Activated CD4-positive, alpha-beta memory T cell treated with anti-CD3 and anti-CD28 coated beads, Interleukin-2, amount 10 ng/mL, durations not matched to agents 7 days and 5 days (primary cell): ENCODE measurements at places on chromosomes 11 and 22. TPM values are rescaled to one million over a fixed set of nuclear protein-coding genes. Genes with fewer than 3 reads are reported as not detected.

DNA sequence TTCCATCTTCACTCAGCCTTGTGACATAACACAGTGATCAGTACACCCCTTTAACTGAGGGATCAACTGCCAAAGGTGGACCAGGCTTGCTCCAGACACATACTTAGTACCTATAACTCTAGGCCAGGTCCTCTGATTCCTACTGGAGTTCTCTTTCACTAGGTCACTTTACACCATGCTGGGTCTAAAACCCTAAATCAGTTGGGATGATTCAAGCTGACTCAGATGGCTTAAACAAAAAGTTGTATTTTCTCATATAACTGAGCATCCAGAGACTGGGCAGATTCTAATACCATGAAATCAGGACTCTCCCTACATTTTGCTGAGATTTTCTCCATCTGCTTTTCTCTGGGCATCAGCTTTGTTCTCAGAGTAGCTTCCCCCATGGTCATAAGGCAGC is 26.0 kb upstream of the FLI1 start:
- DNase-seq: no peak

DNA sequence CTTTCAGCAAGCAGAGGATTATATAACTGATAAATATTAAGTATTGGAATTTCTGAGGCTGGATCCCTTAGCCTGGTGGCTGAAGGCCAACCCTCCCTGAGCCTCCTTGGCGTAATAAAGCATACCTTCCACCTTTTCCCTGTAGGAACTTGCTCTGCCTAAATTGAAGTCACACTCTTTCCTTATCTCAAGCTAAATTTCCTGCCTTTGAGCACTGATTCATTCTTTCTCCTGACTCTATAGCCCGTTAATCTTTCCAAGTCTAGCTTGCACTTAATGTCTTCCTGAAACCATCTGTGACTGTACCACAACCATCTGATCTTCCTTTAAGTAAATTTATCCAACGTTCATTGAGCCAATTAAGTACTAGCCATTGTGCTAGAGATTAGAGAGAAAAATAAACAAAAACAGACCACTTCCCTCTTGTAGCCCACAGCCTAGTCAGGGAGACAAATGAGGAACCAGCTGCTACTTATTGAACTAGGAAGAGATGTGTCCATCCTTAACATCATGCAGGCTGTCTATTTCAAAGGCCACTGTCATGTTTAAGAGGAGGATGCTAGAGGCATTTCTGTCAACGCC is 62.9 kb downstream of the GRK3 start:
- no peak for DNase-seq

DNA sequence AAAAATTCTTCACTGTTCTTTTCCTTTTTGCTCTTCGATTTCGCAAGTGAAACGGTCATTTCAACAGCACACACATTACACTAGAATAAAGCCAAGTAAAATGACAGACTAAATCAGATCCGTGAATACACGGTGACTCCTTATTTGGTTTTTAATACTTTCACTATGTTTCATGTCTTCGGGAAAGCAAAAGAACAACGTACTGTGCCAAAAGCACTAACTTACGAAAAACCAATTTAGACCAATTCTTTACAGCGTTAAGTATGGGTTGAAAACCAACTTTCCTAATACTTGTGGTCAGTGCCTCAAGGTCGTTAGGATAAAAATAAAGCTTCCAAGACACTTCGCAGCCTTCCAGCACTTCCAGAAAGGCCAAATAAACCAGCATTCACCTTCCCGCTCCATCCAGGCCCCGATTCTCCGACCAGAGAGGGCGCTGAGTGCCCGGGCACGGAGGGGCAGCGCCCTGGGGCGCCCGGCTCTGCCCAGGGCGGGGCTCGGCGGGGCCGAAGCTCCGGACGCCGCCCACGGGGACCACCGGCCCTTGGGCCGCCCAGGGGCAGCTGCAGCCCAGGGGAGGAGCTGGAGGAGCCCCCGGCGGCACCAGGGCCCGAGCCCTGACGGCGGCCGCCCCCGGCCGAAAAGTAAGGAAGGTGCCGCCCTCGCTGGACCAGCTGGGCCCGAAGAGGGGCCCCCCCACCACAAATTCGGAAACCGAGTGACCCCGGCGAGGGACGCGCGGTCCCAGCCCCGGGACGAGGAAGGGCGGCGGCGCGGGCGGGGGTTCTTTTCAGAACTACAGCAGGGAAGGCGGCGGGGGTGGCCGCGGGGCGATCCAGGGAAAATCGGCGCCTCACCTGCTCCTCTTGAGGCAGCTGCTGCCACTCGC is 499 bp downstream of the ATL3 start:
- DNase-seq: peak; percentile 52

DNA sequence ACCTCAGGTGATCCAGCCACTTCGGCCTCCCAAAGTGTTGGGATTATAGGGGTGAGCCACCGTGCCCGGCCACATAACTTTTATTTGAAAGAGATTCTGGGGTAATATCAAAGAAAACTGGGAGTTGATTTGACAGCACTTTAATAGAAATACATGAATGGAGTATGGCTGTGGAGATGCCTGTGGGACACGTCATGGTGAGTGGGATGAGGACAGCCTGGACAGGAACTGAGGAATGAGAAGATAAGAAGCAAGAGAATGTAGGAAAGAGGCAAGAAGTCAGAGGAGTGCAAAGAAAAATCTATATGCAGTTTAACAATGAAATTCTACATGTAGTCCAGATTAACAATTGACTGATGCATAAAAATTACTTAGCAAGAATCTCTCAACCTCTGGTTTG is 31.0 kb downstream of the SLC22A6 start:
- DNase-seq: no peak

DNA sequence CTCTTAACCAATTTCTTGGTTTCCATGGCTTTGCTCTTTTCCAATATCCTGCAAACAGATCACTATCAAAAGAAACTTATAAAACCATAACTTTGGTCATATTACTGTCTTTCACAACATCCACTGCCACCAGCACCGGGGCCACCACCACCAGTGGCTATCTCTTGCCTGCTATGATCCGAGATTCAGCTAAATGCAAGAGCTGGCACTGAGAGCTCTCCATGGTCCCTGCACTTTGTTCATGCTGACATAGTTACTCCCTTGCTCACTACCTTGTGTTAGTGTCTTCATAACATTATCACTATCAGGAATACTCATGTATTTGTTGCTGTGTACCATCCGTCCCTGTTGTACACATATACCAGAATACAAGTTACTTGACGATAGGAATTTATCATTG is 299.0 kb downstream of the ETS1 start:
- DNase-seq: no peak

DNA sequence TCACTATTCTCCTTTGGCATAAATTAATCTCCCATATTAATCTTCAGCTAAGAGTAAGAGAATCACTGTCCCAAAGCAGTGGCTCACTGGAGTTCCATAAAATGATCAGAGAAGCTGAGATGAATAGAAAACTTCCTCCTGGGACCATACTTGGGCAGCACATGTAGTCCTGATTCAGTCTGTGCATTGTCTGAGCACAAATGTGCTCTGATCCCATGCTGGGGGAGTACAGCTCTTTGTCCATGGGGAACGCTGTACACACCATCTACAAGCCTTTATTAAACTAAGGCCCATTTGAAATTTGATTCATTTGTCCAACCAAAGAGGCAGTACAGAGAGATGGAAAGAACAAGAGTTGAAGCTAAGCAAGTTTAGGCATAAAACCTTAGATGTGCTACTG is 147.4 kb upstream of the PGR start:
- no peak for DNase-seq

GRCh38 chr11:7004482-7004881 is 15.7 kb downstream of the ZNF214 start:
- DNase-seq: no peak

- DNase-seq: no peak
Measured at GRCh38 chr11:59028105-59028504, 58.0 kb upstream of the GLYATL1B start.

- DNase-seq: peak; percentile 36
Measured at GRCh38 chr22:20523086-20523983, 15.9 kb downstream of the MED15 start.

DNA sequence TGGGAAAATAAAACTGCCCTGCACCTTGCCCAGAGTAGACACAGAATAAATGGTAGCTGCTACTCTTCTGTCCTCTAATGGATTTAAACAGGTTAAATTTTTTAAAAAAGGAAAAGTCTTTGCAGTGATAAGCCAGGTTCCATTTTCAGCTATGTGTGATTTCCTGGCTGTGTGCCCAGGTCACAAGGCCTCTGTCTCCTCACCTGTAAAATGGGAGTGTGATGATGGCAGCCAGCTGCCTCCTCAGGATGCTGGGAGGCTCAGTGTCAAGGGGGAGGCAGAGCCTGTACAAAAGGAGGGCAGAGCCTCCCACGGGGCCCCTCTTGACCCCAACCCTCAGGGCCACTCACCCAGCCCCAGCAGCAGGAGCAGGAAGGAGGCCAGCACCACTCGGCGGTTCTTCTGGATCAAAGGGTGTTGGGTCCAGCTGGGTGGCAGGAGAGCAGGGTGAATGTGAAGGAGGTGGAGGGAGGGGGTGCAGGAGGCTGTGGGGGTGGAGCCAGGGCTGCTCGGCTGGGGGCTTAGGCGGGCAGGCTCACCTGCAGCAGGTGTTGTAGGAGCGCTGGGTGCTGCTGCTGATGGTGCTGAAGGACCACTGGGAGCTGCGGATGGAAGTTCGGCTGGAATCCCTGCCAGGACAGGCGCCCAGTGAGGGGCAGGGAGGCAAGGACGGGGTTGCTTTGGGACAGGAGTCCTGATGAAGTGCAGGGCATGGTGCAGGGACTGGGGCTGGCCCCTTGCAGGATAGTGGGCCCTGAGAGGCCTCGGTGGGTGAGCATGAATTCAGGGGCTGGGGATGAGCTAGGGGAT is 1.9 kb downstream of the TMEM134 start:
- DNase-seq: no peak

GAB4 gene
- not detected for total RNA-seq

SHISA8 gene
- not detected for total RNA-seq

PANX2 gene
- 0.83 TPM for total RNA-seq

FAM83F gene
- total RNA-seq: not detected

LARGE2 gene
- total RNA-seq: 1.1 TPM

ACO2 gene
- 69.9 TPM for total RNA-seq

GLYATL2 gene
- not detected for total RNA-seq
